ENCODE measurements at places on chromosomes 5 and 9.

DNA sequence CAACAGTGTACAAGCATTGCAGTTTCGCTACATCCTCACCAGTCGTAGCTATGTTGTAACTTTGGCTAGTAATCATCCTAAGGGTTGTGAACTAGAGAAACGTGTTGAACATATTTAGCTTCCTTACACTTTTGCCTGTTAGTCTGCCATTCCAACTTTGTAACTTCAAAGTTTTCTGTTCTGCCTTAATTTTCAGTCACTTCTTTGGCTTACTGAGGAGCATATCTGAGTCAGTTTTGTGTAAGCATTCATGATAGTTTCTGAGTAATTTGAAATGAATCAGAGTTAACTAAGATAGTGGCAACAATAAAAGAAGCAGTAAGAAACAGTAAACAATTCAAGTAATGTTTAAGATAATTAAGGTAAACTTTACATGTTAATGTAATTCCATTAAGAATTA lies 58.9 kb upstream of the MCCC2 start:
- no peak for DNase-seq

- DNase-seq, result no peak
These were observed 125.8 kb upstream of the SLC12A2 start for GRCh38 chr5:127957701-127958239.

GRCh38 chr9:95556521-95556920 lies 39.8 kb upstream of the PTCH1 start:
- DNase-seq, result no peak

GRCh38 chr5:69188811-69189161 lies 597 bp upstream of the CENPH start:
- DNase-seq, result no peak

DNA sequence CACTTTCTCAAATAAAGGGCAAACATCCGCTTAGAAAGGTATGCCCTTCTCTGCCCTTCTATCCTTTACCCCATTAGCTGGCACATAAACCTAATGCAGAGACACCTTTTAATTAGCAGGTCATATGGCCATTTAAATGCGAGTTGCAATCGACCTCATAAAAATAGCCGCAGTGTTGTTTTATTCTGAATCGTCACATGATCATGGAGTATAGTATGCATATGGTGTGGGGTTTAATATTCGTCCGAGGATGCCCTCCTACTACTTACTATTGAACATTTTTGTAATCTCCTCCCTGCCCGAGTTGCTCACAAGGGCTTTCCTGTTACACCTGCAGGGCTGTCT lies 72.0 kb downstream of the PIK3R1 start:
- DNase-seq, result no peak

Data from islet precursor cell (in vitro differentiated cells).